Mesenteric fat pad (tissue), 1 donor: ENCODE measurements at places on chromosomes 3 and 15. TPM values are rescaled to one million over a fixed set of nuclear protein-coding genes. Genes with fewer than 3 reads are reported as not detected.

GRCh38 chr15:43404130-43404529 lies 33.2 kb downstream of the TUBGCP4 start:
- DNase-seq, result no peak

DNA sequence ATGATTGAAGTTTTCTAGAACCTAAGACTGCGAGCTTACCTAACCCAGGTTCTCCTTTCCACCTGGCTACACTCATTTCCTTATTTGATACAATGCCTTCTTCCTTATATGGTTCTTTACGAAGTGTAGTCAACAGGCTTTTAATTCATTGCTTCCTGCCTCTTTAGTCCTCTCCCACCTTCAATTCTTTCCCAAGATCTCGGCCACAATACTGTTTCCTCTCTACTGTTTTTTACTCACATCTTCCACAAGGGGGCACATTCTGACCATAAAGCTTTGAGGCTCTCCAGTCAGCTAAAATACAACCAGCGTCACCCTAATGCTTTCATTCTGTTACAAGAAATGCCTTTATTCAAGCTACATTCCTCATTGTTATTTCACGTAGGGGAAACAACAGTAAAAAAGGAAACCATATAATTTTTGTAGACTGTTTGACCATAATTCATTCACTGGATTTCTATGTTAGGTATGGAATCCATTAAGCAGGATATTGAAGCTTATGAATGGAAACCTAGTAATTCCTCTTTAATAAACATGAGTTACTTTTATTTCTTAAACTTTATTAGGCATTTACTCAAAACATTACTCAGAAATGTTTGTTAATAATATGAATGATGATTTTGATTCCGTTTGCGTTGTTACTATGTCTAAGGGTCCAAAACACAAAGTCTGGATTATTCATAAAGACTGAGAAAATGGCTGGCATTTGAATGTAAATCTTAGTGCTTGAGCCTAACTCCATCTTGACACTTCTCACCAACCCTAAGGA lies 29.5 kb upstream of the VEPH1 start:
- DNase-seq, result no peak

- DNase-seq, result no peak
These were observed 1362.8 kb downstream of the ROBO2 start for GRCh38 chr3:78402720-78403119.

Gene MYL3
- total RNA-seq, result 2.6 TPM

GRCh38 chr15:76954744-76955143 lies 23.2 kb downstream of the RCN2 start:
- DNase-seq, result no peak

DNA sequence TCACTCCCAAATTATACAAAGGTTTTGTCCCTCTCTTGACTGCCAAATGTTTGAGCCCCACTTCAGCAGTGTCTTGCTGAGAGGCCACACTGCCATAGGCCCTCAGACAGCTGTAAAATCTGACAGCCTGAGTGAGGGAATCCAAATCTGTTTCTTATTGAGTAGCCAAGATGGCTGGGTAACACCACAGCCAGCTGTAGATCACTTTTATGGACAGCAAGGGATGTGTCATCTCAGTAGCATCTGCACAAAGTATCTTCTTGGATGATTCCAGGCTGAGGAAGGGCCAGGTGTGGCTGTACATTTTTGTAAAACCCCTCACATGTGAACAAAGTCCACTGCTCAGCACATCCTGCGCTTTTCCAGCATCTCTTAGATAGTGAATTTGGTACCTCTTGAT lies 237.0 kb upstream of the LRTM1 start:
- no peak for DNase-seq

DNA sequence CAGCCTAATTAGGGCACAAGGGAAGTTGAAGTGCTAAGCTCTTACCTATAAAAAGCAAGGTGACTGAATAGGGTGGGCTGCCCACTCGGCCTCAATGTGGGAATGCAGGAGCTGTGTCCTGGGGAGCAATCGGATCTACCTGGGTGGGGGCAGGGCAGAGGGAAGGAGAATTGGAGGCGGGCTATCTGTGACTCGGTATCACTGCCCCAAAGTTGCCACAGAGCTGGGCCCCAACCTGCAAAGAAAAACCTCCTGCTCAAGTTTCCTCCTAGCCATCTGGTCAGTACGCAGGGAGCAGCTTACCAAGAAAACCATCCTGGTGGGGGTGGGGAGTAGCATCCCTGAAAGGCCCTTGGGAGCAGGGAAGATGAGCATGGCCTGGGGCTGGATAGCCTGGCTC lies 10.7 kb downstream of the CIB2 start:
- DNase-seq, result no peak

Gene MESP2
- total RNA-seq, result 0.96 TPM

- DNase-seq, result no peak
These were observed 103.4 kb downstream of the CHST2 start for GRCh38 chr3:143222981-143223380.

DNA sequence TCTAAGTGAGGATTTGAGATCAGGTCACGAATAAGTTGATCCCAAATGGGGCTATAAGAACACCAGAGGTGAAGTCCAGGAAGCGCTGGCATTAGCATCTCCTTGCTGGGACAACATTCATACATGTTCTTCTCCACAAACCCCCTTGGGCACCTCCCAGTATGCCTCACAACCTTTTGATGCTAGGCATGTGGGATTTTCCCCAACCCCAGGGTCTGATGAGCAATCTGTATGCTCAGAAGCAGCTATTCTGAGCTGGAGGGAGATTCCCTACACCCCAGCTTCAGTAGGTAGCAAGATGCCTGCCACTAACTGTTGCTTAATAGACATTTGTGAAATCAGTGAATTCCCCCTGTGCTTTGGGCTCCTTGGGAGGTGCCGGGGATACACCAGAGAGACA lies 32.2 kb downstream of the SLC6A11 start:
- no peak for DNase-seq

Gene SENP8
- 1.5 TPM for total RNA-seq

DNA sequence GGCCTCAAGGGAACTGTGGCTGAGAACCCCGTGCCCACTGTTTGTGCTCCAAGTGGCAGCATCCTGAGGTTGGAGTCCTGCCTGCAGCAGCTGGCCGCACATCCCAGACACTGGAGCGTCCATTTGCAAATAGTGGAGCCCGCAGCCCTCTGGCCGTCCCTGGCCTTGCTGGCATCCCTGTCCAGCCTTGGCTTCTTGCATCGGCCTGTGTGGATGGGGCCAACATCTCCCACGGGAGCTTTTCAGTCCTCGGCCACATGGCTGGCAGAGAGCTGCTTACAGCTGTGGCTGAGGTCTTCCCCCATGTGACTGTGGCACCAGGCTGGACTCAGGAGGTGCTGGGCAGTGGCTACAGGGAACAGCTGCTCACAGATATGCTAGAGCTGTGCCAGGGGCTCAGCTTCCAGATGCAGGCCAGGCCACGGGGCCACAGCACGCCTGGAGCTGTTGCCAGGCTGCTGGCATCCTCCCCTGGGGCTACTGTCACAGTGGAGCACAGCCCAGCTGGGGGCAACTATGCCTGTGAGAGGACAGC lies 71.2 kb downstream of the FAM43A start:
- DNase-seq, result peak; percentile 80

Gene ADCY5
- 107 TPM for total RNA-seq

- no peak for DNase-seq
These were observed 425 bp upstream of the FYTTD1 start for GRCh38 chr3:197749315-197749600.

DNA sequence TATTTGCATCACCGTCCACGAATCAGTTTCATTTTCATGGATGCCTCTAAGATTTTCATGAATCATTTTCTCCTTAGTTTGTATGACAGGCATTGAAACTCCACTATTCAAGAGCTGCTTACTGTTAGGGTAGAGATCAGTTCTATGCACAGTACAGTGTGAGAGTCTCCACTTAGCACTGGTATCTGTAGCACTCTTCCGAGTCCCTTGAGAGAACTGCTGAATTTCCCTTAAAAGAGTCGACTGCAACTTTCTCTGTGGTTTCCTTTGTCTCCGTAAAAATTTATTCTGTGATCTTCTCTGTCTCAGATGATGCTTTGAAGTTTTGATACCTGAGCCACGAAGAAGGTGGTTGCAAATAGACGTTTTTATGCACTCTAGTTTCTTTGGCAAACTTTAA lies 14.8 kb downstream of the GTPBP8 start:
- DNase-seq, result no peak

Gene MGA
- 32.9 TPM for total RNA-seq

DNA sequence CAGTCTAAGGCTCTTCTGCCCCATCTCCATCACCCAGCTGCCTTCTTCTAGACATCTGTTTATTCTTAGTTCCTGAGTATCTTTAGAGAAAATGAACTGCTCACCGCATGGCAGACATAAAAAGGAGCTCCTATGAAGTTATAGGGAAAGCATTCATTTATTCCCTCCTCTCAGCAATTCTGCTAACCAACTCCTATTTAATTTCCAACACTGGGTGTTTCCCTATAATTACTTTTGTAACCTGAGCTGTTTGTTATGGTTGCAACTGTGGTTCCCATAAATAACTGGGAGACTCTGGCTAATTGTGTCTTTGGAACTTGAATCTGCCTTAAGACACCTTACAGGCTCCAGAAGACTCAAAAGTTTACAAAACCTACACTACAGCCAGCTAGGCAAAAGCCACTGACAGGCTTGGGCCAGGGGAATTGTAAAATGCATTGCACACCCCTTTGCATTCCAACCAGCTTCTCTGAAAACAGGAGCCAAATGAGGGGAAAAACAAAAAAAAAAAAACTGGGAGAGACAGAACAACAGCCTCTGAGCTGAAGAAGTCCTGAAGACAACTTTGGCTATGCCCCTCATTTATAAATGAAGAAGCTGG lies 231.5 kb upstream of the FEZF2 start:
- no peak for DNase-seq

Gene EFCAB12
- total RNA-seq, result 1.1 TPM

GRCh38 chr3:114645392-114645791 lies 351.6 kb downstream of the TIGIT start:
- DNase-seq, result no peak

DNA sequence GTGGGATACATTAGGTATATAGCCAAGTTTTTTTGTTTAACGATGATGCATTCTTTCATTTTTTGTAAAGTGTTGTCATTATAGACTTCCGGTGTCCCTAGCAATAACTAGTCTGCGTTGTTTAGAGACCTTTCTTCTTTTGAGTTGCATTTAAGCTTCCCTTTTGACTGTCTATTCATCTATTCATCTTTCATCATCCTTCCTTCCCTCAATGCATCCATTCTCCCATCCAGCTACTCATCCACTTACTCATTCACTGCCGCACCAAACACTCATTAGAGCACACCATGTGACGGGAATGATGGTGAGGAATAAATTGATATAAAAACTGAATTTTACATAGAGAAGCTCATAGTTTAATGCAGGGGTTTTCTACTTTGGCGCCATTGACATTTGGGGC lies 32.9 kb downstream of the OR4F15 start:
- no peak for DNase-seq

Gene IL1RAP
- 21.5 TPM for total RNA-seq

- DNase-seq, result no peak
These were observed 152.7 kb downstream of the POLR2M start for GRCh38 chr15:57859130-57859685.

DNA sequence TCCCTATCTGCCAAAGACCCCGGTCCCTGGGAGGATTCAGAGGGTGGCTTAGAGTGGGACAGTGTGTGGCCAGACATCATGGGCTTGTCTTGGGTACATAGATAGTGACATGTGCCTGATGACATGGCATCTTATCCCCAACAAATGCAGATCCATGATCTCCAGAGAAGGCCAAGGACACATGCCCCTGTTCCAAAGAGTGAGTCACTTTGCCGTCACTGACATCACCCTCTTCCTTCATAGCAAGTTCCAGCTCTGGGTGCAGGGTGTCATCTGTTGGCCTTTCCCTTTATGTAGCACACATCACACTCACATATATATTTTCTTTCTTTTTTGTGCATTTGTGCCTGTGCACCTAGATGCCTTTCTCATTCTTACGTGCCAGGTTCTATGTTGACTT lies 350.5 kb downstream of the LRTM1 start:
- DNase-seq, result no peak

DNA sequence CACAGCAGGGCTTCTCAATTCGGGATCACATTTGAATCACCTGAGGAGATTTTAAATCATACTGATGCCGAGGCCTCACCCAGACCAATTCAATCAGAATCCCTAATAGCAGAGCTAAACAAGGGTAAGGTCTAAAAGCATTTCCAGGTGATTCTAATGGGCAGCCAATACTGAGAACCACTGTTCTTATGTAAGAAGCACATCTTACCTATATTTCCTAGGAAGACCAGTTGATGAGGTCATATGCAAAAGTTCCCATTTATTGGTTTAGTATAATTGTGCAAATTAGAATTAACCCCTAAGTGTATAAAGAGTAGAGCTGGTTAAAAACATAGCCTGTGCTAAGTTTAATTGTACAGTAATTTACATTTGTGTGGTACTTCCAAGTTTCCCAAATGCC lies 2.1 kb downstream of the TIGIT start:
- DNase-seq, result no peak

Gene CCR4
- 0.48 TPM for total RNA-seq

Gene ARNT2
- total RNA-seq, result 1.8 TPM

GRCh38 chr3:183537295-183537730 lies 18.2 kb downstream of the KLHL6 start:
- DNase-seq, result no peak

DNA sequence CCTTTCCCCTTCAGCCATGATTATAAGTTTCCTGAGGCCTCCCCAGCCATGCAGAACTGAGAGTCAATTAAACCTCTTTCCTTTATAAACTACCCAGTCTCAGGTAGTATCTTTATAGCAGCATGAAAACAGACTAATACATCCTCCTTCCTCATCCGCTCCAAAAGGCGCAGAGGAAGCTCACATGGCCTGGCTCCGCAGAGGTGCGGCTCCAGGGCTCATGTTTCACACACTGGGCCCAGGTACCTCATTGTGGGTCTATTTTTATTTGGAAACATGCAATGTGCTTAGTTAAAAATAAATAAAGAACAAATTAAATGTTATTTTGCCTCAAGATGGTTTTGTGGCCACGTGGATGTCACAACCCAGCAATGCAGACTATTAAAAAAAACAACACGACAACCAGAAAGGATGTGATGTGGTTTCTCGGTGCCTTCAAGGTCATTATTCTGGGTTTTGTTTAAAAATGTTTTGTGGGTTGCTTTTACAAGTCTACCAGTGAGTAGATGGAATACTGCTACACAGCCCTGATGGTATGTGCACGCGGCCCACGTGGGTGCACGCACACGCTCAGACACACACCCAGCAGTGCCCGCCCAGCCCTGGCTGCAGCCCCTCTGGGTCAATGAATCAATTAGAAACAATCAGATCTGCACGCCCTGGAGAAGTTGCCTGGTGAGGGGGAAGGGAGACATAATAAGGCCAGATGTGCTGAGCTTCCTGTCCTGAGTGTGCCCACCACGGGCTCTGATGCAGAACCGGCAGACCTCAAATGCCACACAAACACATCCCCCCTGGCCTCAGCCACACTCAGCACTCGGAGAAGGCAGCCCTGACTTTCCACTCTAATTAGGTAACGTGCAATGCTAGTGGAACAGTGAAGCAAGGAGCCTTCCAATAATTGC lies 140.1 kb downstream of the ADAMTS17 start:
- peak; percentile 74 for DNase-seq

DNA sequence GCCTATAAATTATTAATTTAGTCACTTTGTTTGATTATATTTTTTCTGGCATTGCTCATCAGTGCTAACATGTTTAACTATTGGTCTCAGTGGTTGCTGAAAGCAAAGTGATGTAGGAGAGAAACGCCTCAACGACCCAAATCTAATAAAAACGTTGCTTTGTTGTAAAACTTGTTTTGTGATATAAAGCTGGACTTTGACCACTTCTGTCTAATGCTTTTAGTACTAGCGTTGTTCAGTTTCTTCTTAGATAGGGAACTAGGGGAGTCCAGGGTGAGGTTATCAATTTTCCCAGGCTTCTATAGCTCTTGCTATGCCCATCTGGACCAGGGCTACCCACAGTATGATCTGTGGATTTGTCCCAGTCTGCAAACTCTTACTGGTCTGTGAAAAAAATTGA lies 80.6 kb upstream of the TBC1D5 start:
- no peak for DNase-seq
